ENCODE measurements at places on chromosomes 5 and 9.

- DNase-seq = no peak
Measured at GRCh38 chr9:75855509-75855908, 35.0 kb upstream of the PCSK5 start.

DNA sequence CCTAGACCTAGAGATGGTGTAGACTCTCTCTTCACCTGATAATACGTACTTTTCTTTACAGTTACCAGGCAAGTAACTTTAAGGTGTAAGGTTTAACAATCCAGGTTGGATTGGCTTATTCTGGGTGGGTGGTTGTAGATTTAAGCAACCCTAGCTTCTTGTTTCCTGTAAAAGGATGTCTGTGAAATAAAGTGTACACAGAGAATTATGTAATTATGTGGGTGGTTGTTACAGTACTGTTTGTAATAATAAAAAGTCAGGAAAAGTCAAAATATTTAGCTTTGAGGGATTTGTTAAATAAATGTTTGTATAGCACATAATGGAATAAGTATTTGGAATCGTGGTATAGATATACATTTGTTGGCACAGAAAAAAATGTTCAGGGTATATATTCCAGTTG, 43.7 kb upstream of the F2R start:
- DNase-seq = no peak

- no peak for DNase-seq
Measured at GRCh38 chr5:147482706-147483180, 27.1 kb downstream of the DPYSL3 start.

DNA sequence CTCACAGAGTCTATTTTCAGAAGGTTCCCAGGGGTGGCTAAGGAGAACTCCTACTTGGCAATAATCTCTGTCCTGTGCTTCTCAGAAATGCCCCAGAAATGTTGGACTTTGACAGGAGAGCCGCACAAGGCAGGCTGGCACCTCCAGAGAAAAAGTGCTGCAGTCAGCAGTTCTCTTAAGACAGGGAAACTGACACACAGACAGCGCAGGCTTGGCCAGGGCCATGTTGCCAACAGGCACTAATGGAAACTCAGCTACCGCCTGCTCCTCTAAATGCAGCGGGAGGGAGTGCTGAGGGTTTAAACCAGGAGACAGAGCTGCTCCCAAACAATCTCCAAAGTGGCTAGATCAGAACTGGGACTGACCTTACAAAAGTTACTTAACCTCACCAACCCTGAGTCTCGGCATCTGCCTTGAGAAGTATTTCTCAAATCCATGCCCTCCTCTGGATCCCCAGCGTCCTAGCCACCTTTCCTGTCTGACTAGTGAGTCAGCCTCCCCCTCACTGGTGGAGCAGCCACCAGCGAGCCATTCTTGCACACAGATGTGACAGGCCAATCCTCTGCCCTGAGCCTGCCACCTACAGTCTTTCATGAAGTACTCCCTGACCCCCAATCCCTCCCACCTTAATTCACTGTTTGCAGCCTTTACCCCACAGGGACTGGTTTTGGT, 186.4 kb downstream of the CDK5RAP2 start:
- no peak for DNase-seq

DNA sequence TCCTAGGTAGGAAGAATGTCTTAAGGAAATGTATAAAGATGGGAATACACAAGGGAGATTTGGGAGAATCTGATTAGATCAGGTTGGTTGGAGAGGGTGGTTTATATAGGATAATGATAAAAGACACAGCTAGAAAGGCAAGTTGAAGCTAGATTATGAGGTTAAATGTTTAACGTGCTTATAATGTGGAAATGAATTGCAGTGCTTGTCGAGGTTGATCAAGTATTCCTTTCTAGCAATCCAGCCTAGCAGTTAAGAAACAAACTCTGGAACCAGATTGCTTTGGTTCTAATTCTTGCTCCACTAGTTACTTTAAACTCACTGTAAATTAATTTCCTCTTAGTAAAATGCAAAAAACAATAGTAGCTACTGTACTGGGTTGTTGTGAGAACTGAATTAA, 76.5 kb downstream of the NIPBL start:
- DNase-seq = no peak

DNA sequence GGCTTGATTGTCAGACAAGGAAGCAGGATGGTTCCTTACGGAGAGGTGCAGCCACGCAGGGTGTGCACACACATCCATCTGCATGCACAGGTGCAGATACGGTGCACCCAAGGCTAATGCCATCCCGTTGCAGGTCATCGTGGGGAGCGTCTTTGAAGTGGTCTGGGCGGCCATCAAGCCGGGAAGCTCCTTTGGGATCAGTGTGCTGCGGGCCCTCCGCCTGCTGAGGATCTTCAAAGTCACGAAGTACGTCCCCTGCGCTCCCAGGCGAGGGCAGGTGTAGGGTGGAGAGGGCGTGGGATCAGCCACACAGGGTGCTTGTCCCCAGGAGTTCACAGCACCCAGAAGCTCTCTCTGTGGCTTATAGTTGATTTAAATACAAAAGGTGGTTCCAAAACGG, 106.4 kb downstream of the CACNA1B start:
- no peak for DNase-seq

DNA sequence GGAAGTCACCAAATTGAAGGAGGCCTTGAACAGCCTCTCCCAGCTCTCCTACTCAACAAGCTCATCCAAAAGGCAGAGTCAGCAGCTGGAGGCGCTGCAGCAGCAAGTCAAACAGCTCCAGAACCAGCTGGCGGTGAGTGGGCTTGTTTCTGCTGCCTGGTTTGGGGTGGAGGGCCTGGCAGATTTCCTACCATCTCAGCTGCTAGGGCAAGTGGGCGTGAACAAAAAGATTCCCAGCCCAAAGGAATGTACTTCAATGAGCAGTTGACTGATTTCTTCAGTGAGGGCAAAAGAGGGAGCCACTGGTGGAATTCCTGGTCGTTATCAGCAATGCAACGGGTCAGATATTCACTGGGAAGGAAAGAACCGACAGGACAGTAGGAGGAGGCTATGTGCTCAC, 12.6 kb upstream of the TTC23L start:
- DNase-seq = no peak

DNA sequence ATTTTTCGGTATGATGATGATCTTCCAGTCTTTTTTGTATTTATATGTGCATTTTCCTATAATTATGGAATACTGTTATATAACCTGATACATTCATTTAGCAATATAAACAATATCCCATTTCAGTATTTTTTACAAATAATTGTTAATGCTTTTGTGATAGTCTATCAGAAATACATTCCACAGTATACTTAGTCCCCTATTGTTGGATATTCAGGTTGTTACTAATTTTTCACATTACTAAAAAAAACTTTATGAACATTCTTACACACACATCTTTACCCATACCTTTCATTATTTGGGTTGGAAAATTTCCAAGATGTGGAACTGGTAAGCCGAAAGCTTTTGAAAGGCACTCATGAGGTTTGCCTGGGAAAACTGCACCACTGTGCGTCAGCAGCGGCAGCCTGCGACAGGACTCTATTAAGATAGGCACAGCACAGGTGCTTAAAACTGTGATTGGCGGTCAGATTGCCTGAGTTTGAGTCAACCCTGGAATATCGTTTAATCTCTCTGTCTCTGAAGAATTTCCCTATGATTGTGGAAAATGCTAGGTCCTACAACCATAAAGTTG, 147.5 kb upstream of the ERCC6L2 start:
- DNase-seq = no peak

GRCh38 chr5:110161162-110161561, 471.4 kb downstream of the MAN2A1 start:
- DNase-seq = no peak
